ENCODE measurements at places on chromosomes 6 and 20. TPM values are rescaled to one million over a fixed set of nuclear protein-coding genes. Genes with fewer than 3 reads are reported as not detected.

MLN gene
- polyA plus RNA-seq = not detected

RFX6 gene
- polyA plus RNA-seq = not detected

MAD2L1BP gene
- polyA plus RNA-seq = 39.0 TPM

MYT1 gene
- not detected for polyA plus RNA-seq

TAAR5 gene
- not detected for polyA plus RNA-seq

GRM1 gene
- polyA plus RNA-seq = 0.03 TPM

RRAGD gene
- polyA plus RNA-seq = 0.08 TPM

EBF4 gene
- 0.35 TPM for polyA plus RNA-seq

PLG gene
- not detected for polyA plus RNA-seq

KCNK16 gene
- polyA plus RNA-seq = not detected

BNIP5 gene
- not detected for polyA plus RNA-seq

PRELID3B gene
- 66.6 TPM for polyA plus RNA-seq

TAF8 gene
- 17.4 TPM for polyA plus RNA-seq

WDR46 gene
- 31.1 TPM for polyA plus RNA-seq

SLC25A27 gene
- polyA plus RNA-seq = 2.7 TPM

SCUBE3 gene
- polyA plus RNA-seq = 0.29 TPM

CNKSR3 gene
- 9.7 TPM for polyA plus RNA-seq

CALHM5 gene
- 8.3 TPM for polyA plus RNA-seq

TCP11 gene
- 0.16 TPM for polyA plus RNA-seq

BYSL gene
- polyA plus RNA-seq = 19.7 TPM

FAM83C gene
- not detected for polyA plus RNA-seq

RNF39 gene
- not detected for polyA plus RNA-seq

POU5F1 gene
- 0.23 TPM for polyA plus RNA-seq

NMBR gene
- not detected for polyA plus RNA-seq

FERMT1 gene
- polyA plus RNA-seq = 4.6 TPM

RAET1G gene
- 8.9 TPM for polyA plus RNA-seq

HTR1B gene
- 1.5 TPM for polyA plus RNA-seq

All from fibroblast of lung (primary cell).